Natural killer cell treated with Interleukin-12 subunit alpha and Interleukin-12 subunit beta and Interleukin-15 and Interleukin-18, amount 100 ng/mL, for 72 hours (primary cell): ENCODE measurements at places on chromosomes 7 and 10. TPM values are rescaled to one million over a fixed set of nuclear protein-coding genes. Genes with fewer than 3 reads are reported as not detected.

The WEE2 gene
- total RNA-seq = not detected

DNA sequence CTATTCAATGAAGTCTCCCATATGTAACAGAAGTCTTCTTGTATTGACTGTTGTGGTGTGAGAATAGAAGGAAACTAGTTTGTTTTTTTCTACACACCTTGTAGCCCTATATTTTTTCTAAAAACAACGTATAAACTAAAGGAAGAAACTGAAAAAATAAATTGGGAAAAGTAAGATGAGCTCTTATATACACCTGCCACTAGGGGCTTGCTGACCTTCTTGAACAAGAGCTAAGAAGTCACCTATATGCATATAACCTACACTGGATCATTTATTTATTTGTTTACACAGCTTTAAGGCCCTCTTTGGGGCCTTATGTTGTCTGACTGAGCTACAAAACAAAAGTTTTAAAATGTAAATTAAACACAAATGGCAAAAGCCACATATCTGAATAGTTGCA is 383.0 kb downstream of the HPSE2 start:
- no peaks in the 10 kb centered on the region for H3K27me3 ChIP-seq
- no peak for DNase-seq
- H3K4me3 ChIP-seq = no peak overlapping the region
- no peak overlapping the region for H3K27ac ChIP-seq
- no peaks in the 10 kb centered on the region for H3K4me1 ChIP-seq

DNA sequence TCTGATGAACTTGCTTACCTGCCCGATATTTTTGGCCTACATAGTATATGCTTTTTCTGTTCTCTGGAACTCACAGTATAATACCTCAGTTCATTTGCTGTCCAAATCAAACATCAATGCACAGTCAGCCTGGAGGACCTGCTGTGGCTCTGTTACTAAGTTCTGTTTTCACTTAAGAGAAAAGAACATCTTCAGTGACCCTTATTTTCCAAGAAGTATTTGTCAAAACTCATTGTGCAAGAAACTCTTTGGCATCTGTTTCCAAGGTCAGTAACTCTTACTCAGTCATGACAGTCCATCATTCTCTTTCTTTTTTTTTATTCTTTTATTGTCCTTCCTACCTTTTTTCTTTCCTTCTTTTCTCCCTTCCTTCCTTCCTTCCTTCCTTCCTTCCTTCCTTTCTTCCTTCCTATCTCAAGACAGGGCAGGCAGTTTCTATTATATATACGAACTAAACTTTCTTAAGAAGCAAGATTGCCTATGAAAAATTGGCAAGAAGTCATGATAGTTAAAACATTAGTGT is 37.8 kb upstream of the SEM1 start:
- no peak overlapping the region for H3K27ac ChIP-seq
- H3K27me3 ChIP-seq = peaks cover 26% of the 10 kb centered on the region
- H3K36me3 ChIP-seq = peaks cover 6% of the 10 kb centered on the region
- no peak for DNase-seq
- no peaks in the 10 kb centered on the region for H3K4me1 ChIP-seq

- peaks cover 10% of the 10 kb centered on the region for H3K4me1 ChIP-seq
- no peak overlapping the region for H3K4me3 ChIP-seq
- peaks cover 8% of the 10 kb centered on the region for H3K27me3 ChIP-seq
- no peak overlapping the region for H3K27ac ChIP-seq
Measured at GRCh38 chr7:5143935-5144903, 45.8 kb upstream of the WIPI2 start.

DNA sequence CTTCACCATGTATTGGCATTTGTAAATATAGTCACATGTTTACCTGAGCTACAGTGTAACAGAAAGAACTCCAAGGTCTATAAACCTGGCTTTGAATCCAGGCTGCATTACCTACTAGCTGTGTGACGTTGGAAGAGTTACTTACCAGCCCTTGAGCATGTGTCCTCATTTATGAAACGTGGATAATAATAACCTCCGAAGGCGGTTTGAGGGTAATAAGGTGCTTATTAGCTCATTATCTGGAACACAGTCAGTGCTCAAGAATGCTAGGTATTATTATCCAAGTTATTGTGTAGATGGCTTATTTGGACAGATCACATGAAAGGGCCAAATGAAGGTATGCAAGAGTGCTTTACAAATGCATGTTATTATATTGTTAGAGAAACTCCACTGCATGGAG is 64.9 kb downstream of the SEC23IP start:
- no peak overlapping the region for H3K27ac ChIP-seq
- no peaks in the 10 kb centered on the region for H3K4me1 ChIP-seq
- H3K27me3 ChIP-seq = peaks cover 8% of the 10 kb centered on the region
- DNase-seq = no peak

The CALN1 gene
- not detected for total RNA-seq

DNA sequence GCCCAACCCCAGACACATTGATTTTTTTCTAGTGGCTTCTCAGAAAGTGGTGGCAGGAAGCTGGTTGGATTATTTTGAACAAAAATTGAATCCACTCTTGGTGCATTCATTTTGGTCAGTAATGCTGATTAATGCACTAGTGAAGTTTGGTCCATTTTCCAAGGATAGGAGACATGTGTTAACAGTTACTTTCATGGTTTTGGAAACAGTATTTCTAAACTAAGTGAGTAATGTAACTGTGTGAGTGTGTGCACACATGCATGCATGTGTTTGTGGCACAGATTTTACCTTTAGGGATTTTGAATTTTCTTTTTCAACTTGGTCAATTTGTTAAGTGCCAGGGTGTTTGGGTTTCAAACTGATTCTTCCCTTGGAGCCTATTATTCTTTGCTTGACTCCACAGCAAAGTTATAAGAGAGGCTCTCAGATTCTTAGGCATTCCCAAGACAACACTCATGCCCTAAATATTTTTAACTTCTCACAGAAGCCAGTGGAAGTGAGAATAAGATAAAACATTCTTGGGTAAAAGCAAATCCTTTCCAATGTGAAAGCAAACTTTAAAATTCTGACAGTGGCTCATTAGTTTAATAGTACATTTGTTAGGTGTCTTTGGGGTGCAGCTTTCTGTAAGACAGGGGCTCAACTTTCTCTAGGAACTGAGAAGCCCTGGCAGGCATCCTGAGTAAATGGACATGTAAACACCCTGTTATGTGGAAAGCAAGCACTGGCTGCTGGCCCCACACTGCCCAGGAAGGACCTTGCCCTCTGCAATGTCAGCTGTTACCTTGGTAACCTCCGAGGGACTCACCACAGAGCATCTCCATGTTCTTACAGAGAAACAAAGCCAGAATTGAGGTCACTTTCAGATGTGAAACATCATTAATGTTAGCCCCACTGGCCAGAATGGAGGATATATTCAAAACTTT is 68.4 kb downstream of the ASAH2B start:
- H3K27me3 ChIP-seq = peaks cover 12% of the 10 kb centered on the region
- no peak overlapping the region for H3K4me3 ChIP-seq
- no peak overlapping the region for H3K27ac ChIP-seq
- H3K36me3 ChIP-seq = no peaks in the 10 kb centered on the region

DNA sequence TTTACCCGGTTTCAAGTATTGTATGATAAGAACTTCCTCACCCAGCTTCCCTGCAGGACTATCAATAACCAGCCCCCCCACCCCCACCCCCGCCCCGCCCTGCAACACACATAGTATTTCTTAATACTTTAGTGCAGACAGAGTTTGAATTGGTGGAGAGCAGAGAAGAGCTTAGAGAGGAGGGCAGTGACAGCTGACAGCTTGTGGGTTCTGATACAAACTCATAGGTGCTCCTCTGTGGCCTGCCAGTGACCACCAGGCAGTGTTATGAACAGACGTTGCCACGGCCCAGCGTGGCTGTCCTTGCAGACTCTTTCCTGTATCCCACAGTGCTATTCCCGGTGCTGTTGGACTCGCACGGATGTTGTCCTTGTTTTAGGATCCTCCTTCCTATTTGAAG is 186.9 kb upstream of the ADO start:
- no peak for DNase-seq
- H3K27ac ChIP-seq = peak overlapping the region; percentile 91
- H3K27me3 ChIP-seq = no peaks in the 10 kb centered on the region
- no peaks in the 10 kb centered on the region for H3K36me3 ChIP-seq

- H3K4me1 ChIP-seq = no peaks in the 10 kb centered on the region
- H3K27ac ChIP-seq = no peak overlapping the region
- no peak for DNase-seq
- H3K27me3 ChIP-seq = peaks cover 16% of the 10 kb centered on the region
Measured at GRCh38 chr7:105985672-105986215, 22.7 kb downstream of the CDHR3 start.

The OR6B1 gene
- total RNA-seq = not detected

GRCh38 chr10:77819210-77820112 is 107.1 kb downstream of the DLG5 start:
- no peak for DNase-seq
- peak overlapping the region; percentile 12 for H3K27ac ChIP-seq
- no peaks in the 10 kb centered on the region for H3K36me3 ChIP-seq
- no peaks in the 10 kb centered on the region for H3K4me1 ChIP-seq

DNA sequence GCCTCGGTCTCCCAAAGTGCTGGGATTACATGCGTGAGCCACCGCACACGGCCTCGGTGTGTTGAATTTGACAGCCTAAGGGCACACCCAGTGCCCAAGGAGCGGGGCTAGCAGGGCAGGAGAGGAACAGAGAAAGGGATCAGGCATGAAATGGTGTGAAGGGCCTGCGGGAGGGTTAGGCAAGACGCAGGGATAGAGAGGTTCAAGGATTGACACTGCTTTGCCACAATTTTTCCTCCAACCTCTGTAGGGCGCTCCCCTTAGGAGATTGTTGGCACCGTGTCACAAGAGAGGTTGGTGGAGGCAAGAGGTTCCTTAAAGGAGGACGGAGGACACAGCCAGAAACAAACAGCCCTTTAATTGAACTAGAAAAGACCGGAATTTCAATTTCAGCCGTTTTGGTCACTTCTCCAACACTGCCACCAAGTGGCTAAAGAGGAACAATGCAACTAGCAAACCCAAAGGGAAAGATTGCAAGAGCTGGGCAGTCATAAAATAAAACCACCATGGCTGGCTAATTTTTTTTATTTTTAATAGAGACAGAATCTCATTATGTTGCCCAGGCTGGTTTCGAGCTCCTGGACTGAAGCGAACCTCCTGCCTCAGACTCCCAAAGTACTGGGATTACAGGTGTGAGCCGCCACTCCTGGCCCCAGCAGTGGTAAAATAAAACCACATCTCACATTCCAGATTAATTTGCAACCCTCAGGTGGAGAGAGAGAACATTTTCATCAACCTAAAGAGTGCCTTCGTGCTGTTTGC is 6.9 kb upstream of the CREB3L2 start:
- DNase-seq = no peak
- no peaks in the 10 kb centered on the region for H3K36me3 ChIP-seq
- no peak overlapping the region for H3K27ac ChIP-seq

DNA sequence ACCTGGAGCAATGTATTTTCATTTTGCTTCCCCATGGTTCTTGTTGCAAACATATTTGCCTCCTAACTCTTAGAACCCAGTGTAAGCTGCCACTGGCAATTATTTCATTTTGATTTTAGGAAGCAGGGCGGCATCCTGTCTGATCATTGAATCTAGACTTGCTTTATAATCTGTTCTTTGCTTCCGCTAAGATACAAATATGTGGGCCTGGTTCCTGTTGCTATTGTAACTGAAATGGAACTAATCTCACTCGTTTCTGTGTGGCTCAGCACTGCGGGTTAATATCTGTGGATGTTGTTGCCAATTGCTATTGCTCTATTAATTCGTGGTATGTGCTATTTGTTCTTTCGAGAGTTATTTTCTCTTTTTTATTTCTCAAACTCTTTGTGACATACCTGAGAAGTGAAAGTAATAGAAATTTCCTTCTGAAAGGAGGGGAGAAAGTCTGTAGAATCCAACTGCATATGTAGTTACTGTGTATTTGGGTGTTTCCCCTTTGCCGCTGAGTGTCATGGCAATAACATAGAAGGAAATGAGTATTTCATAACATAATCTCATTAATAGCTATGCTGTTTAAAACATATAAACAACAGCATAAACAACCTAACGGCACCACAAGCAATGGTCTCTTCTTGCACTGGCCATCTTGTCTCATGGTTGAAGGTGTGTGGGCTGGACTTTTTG is 62.4 kb downstream of the FZD1 start:
- no peaks in the 10 kb centered on the region for H3K27me3 ChIP-seq
- no peak overlapping the region for H3K4me3 ChIP-seq
- H3K27ac ChIP-seq = no peak overlapping the region
- no peak for DNase-seq
- H3K36me3 ChIP-seq = no peaks in the 10 kb centered on the region
- H3K4me1 ChIP-seq = no peaks in the 10 kb centered on the region
